GM18507 (cell line): ENCODE measurements at places on chromosomes 6 and 20.

DNA sequence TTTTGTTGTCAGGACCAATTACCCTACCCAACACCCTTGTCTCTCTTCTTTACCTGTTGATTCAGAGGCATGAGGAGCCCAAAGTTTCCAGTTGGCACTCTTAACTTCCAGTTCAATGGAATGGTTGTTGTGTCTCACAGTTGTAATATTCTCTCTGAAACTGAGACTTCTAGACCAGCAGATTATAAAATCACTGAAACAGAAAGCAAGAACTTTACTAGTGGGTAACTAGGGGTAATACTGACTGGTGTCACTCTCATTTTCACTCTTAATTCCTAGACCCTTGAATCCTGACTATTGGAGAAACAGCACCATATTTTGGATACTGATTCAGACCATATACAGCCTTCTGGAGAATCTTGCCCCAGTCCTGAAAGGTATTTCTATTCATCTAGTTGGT, 140.2 kb upstream of the MMS22L start:
- no peak for DNase-seq

DNA sequence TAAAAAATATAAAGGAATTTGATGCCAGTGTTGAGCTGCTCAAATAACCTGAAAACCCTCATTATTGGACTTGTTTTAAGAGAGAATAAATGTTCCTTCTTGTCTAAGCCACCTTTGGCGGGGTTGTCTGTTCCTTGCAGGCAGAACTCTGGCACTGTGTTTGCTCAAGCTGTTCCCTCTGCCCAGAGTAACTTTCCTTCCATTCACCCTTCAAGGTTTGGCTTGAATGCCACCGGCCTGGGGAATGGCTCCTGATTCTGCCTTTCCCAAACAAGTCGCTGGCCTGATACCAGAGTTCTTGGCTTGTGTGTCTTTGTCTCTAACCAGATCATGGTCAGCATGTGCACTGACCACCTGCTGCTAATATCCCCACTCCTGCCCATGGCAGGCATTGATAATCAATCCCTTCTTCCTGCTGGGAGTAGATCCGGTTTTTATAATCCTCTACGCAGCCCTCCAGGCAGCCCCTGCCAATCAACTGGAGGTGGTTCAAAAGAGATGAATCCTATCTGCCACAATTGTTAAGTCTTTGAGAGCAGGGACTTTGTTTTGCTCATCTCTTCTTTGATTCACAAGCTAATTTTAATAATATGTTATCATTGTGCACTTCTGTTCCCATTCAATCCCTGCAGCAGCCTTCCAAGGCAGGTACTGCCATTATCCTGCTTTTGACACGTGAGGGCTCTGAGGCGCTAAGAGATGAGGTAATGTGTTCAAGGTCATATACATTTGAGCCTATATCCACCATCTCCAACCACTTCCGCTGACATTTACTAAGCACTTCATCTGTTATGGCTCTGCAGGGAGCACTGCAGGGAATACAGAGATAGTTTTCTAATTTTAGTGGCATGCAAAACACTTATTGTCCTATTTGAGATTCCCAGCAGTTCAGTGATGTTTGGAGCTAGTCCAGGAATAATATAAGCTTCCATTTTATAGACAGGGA, 3.1 kb upstream of the CCM2L start:
- DNase-seq: no peak

GRCh38 chr20:25160467-25160866, 35.0 kb upstream of the ENTPD6 start:
- DNase-seq: no peak

DNA sequence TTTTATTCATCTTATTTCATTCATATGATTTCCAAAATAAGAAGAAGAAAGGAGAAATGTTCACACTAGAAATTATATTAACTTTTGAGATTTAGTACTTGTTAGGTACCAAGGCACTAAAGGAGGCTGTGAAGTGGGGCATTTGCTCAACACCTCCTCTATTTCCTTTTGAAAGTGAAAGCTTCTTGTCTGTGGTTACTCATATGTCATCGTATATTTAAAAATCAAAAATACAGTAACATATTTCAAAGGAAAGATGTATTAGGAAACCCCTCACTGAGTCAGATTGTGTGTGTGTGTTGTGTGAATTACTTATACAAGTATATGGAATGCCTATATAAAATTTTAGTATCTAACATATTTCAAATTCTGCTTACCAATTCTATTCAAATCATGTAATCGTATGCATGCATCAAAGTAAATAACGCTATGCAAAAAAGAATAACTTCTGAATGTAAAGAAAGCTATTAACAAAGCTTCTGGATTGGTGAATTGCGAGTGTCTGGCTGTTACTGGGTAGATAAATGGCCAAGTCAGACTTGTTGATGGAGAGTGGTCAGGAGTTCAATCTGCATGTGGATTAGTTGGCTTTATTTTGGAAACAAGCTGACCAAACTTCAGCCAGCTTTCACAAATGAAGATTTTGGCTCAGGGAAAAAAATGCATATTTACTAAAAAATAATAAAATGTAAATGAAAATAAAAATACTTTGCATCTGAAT, 70.9 kb downstream of the PACRG start:
- DNase-seq: no peak

DNA sequence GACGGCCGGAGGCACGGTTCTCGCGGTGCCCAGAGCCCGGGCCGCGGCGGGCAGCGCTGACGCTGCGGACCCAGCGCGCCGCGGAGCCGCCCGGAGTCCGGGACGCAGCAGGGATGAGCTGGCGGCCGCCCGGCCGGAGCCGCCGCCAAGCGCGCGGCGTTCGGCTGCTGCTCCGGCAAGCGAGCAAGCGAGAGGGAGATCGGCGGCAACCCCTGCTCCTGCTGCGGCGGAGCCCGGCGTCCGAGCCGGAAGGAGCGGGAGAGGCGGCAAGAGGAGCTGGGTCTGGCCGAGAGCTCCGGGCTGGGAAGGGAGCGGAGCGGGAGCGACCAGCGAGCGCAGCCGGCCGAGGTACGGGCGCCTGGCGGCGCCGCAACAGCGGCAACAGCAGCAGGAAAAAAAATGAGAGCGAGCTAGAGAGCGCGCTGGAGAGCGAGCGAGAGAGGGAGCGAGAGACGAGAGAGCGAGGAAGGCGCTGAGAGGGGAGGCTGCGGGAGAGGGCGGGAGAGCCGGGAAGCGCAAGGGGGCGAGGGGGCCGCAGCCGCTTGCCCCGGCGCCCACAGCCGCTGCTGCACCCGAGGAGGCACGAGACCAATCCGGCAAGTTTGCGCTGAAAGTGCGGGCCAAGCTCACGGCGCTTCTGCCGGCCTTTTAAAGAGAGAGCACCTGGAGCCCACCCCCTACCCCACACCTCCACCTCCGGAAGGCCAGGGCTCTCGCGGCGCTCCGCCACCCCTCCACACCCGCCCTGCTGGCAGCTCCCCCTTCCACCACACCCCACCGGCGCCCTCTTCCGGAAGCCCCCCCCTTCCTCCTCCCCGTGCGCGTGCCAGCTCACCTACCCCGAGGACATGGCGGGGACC, 496 bp downstream of the GRM4 start:
- no peak for DNase-seq

DNA sequence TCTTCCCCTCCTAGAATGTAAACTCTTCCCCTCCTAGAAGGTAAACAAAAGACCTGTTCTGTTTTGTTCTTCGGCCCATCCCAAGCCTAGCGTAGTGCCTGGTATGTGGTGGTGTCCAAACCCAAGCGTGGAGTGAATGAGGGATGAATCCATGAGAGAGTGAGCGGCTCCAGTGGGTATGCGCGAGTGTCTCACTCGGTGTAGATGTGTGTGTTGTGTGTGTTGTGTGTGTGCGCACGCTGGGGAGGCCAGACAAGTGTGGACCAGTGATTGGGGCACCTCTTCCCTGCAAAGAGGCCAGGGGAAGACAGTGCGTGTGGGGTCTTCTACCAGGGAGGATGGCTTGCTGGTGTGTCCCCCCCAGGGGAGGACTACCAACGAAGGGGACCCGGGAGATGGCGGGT, 392 bp upstream of the SLC2A10 start:
- no peak for DNase-seq

DNA sequence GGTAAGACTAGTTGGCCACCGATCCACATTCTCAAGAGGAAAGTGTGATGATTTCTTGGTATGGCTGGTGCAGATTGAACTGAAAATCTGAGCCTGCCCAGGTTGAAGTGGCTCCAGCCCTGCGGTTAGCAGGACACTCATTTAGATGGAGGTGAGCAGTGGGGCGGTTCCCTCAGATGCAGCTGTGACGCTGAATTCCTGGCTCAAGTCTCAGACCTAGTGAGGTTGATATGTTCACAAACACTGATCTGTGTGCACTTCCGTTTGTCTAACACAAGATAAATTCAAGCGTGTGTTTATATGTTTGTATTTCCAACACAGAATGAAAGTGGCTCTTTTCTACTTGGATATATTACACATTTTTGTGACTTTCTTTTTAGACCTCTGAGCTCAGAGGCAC, 83.4 kb upstream of the FRMD1 start:
- no peak for DNase-seq

DNA sequence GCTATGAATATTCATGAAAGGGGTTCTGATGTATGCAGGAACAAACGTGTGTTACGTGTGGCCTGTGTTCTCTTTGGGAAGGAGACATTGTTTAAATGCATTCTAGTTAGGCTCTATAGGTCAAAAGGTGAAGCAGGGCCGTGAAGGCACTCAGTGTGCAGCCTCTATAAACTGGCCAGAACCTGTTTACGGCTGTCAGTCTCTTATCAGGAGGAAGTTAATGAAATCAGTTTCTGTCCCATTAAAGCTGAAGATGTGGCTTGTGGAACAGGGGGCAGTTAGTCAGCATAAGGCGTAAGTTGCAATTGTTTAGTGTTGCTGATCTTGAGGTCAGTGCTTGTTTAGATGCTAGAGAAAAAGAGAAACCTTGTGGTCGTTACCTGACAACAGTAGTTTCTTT, 111.5 kb upstream of the KCNG1 start:
- no peak for DNase-seq

GRCh38 chr6:169851641-169852503, 100.5 kb downstream of the ERMARD start:
- DNase-seq: no peak

GRCh38 chr6:166946125-166946524, 10.2 kb downstream of the RNASET2 start:
- no peak for DNase-seq

DNA sequence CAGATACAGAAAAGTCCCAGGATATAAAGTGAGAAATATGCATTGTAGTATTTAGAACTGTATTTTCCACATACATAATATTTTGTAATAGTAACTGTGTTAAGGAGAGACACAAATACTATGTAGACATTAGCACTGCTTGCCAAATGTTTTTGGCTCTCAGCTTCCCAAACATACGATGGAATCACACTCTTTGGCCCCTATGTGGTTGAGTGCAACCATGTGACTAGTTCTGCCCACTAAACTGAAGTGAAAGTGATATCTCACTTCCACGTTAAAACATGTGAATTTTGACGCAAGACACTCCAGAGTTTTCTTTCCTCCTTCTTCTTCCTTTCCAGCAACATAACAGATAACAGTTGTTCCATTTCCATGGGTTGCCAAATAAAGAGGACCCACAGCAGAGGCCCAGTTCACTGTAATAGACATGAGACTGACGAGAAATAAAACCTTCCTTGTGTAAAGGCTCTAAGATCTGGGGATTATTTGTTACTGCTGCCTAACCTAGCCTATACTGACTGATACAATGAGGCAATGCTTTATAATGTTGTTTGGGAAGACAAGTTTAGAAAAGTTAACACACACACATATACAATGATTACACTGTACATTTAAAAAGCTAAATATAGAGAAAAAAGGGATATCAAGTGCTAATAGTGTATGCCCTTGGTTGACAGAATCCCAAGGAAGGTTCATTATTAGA, 97.2 kb downstream of the PTPRT start:
- no peak for DNase-seq

GRCh38 chr6:38797391-38797790, 82.3 kb downstream of the DNAH8 start:
- DNase-seq: no peak

- DNase-seq: no peak
Observed at GRCh38 chr20:46894579-46894958, at the start of gene EYA2. TSS of gene EYA2 (plus strand) at chr20:46894843. CDS start at chr20:46990011, 95,168 bp downstream.

DNA sequence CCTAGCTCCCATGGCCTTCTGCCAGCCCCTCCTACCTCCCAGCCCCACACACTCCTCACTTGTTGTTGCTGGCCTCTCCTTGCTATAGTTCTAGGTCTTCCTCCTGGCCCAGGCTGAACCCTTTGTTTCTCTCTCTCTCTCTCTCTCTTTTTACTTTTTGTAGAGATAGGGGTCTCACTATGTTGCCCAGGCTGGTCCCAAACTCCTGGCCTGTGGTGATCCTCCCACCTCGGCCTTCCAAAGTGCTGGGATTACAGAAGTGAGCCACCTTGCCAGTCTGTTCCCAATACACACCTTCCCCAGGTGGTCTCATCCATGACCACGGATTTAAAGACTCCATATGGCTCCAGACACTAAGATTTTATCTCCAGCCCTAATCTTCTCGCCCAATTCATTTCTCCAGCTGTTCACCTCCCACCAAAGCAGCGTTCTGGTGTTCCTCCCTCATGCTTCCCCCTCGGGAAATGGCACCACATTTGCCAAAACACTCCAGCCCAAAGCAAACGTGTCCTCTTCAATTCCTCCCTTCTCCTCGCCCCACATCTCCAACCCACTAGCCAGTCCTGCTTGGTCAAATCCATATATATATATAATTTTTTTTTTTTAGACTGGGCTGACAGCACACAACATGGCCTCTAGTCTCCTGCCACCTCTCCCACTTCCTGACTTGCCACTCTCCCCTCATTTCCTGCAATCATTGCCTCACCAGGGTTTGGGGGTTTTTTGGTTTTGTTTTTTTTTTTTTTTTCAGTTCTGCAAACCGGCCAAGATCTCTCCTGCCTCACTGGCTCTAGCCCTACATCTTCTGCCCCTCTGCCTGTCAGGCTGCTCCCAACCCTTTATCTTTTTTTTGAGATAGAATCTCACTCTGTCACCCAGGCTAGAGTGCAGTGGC, 104.4 kb downstream of the NCR2 start:
- DNase-seq: peak; percentile 39

DNA sequence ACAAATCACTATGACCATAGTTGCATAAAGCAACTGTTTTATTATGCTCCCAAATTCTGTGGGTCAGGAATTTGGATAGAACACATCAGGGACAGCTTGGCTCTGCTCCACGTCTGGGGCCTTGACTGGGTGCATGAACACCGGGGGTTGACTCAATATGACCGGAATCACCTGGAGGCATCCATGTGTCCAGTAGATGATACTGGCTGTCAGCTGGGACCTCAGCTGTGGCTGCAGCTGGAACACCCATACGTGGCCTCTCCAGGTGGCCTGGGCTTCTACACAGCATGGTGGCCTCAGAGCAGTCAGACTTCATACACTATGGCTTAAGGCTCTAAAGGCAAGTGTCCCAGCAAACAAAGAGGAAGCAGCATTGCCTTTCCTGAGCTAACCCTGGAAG, 113.4 kb downstream of the NRN1 start:
- DNase-seq: no peak

DNA sequence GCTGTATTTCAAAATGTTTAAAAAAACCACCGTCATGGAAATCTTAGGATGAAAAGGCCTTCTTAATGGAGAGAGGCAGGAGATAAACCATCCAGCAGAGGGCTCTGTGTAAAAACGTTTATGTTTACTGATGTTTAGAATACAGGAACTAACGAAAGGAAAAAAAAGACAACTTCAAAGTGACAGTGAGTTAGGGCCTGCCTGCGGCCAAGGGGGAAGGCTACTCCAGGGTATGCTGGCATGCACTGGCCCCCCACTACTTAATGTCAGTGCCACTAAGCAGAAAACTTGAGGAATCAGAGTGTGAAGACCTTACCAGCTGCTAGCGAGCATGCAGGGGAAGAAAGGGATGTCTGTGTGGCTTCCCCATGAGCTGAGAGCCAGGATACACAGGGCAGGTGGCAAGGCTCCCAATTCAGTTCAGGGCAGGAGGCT, 47.7 kb downstream of the AKAP7 start:
- DNase-seq: no peak

- DNase-seq: no peak
Observed at GRCh38 chr6:41546866-41547798, 951 bp downstream of the FOXP4 start.

- DNase-seq: no peak
Observed at GRCh38 chr6:26359765-26360164, 5.2 kb upstream of the BTN3A2 start.
